ENCODE measurements at places on chromosomes 11 and 22. TPM values are rescaled to one million over a fixed set of nuclear protein-coding genes. Genes with fewer than 3 reads are reported as not detected.
A peak's percentile ranks its signal among the peaks of the same experiment; 100 is the strongest.

The MS4A1 gene
- total RNA-seq, result not detected

The TRIM6 gene
- total RNA-seq, result 8.6 TPM

The APBB1 gene
- 73.7 TPM for total RNA-seq

The DDX25 gene
- total RNA-seq, result not detected

The SPTBN2 gene
- total RNA-seq, result 0.51 TPM

The TREH gene
- not detected for total RNA-seq

- DNase-seq, result no peak
Observed at GRCh38 chr22:23180893-23181720, 798 bp downstream of the BCR start.

- no peak for DNase-seq
Observed at GRCh38 chr11:85823816-85824215, 12.9 kb upstream of the SYTL2 start.

DNA sequence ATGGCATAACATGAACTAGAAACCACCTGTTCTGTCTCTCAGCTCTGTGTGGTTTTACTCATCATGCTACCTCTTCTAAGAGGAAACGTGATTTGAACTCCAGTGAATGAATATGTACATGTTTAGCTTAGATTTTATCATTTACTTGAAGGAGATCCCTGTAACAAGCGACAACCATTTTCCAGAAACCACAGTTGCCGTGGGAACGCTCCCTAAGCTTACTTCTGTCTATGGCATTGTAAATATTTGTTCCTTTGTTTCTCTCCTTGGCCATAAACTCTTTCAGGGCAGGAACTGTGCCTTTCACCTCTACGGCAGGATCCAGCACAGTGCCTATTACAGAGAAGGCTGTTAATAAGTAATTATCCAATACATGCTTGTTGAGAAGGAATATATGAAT lies 17.1 kb upstream of the TPH1 start:
- DNase-seq, result no peak

DNA sequence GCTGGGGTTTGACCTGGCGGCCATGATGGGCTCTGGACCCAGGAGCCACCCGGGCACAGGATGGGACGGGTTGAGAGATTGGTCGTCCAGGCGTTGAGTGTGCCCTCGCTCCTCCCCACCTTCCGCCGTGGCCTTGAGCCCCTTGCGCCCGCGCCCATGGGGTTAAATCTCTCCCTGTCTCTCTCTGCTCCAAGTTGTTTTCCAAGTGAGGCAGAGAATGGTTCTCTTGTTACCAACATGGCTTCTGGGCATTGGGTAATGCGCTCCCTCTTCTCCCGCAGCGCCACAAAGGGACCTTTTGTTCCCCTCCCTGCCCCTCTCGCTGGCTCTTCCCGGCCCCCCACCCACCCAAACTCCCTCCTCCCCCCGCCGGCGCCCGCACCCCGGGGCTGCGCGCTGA lies 18.8 kb upstream of the PICK1 start:
- no peak for DNase-seq

- peak; percentile 34 for DNase-seq
Observed at GRCh38 chr11:44243595-44244343, 66.2 kb downstream of the ALX4 start.

DNA sequence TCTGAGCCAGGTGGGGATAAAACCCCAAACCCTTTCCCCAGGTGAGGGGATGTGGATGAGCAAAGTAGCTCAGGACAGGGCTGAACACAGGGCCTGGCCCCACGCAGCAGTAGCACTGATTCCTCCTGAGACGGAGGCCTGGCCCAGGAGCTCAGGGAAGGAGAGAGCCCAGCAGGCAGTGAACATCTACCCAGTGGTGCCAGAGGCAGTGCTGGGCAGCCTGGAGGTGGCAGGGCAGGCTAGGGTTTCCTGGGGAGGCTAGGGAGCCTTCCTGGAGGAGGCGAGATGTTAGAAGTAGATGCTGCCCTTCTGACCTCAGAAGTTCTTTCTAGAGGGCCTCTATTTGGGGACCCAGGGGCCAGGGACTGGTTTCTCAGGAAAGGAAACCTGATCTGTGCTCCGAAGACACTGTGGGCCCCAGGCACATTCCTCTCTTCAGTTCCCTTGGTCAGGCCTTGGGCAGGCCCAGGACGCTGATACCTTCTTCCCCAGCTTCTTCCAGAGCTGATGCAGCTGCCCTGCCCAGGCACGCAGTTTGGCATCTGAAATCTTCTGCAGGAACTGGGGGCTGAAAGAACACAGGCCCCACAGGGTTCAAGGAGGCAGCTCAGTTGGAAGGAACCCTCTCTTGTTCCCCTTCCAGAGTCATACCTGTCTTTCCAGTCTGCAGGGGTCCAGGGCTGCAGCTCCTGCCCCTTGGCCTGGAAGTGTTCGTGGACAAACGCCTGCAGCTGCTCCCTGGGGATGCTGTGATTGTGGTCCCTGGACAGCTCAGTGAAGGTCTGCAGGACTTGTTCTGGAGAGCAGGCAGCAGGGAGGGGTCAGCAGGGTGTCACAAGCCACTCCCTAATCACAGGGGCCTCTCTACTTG lies 16.8 kb downstream of the TREH start:
- no peak for DNase-seq

- DNase-seq, result no peak
Observed at GRCh38 chr11:45517171-45517770, 148.2 kb downstream of the CHST1 start.

DNA sequence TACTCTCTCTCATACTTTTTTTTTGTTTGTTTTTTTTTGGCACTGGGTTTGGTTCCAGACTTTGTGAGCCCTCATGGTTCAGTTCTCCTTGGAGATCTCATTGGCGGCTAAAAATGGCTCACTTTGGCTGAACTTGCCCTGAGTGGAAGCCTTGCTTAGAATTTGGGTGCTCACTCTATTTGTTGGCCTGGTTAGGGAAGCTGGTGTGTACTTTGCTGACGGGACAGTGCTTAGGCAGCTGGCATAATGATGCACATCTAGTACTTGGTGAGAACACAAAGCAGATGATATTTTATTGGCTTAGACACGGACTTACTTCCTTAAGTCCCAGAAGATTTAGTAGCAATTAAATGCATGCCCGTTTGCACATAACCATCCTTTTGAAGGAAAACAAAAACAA lies 66.5 kb upstream of the GRAMD1B start:
- no peak for DNase-seq

- no peak for DNase-seq
Observed at GRCh38 chr22:47784991-47785390, 1022.5 kb downstream of the TBC1D22A start.

GRCh38 chr11:45073685-45074141 lies 72.7 kb upstream of the PRDM11 start:
- no peak for DNase-seq
